ENCODE measurements at places on chromosomes 1 and 21.

GRCh38 chr1:20633190-20634064 is at the start of gene PINK1:
PINK1 (plus strand) TSS chr1:20633458; CDS start chr1:20633549, 91 bp downstream.
- peak; percentile 93 for DNase-seq

- DNase-seq, result peak; percentile 53
Measured at GRCh38 chr1:228803421-228803820, 68.1 kb downstream of the RHOU start.

GRCh38 chr21:26961698-26962097 is 5.2 kb downstream of the ADAMTS5 start:
- peak; percentile 38 for DNase-seq

- no peak for DNase-seq
Measured at GRCh38 chr1:155253208-155253607, 2.1 kb downstream of the ENTREP3 start.

- peak; percentile 19 for DNase-seq
Measured at GRCh38 chr1:207698822-207699483, 52.9 kb upstream of the CD46 start.

GRCh38 chr1:47915677-47916353 is 81.4 kb downstream of the TRABD2B start:
- DNase-seq, result no peak

- DNase-seq, result no peak
Measured at GRCh38 chr1:206579747-206580437, 32.4 kb downstream of the EIF2D start.

DNA sequence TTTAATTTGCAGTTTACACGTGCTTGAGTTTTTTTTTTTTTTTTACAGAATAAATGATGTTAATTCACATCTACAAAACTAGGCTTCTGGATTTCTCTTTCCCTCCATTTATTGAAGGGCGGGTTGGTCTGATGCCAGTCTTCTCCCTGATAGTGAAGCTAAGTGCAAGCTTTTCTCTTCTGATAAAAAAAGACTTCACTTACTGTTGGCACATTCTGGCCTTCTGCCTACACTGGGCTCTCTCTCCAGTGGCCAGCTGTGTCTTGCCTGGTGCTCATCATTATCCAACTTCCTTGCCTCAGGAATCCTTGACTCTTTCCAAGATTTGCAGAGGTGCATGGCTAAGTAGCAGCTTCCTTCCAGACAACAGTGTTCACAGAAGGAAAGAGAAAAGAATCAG is 7.6 kb upstream of the RAP1A start:
- no peak for DNase-seq

- no peak for DNase-seq
Measured at GRCh38 chr1:181095763-181096184, 7.3 kb downstream of the IER5 start.

DNA sequence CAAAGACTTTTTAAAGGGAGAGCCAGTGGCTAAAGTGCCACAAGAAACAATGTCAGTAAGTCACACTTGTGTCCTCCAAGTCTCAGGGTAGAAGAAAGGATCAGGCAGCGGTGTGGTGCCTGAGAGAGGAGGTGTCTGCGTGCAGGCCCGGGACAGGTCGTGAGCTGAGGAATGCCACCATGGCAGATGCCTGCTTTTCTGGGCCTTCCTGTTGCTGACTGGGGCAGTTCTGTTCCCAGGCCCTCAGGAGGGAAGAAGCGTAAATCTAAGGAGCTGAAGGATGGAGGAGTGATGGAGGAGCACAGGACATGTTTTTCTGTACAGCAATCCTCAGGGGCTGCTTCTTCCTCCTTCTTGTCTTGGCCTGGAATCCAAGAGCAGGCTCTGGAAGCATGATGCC is 165.8 kb downstream of the ZBTB18 start:
- no peak for DNase-seq

DNA sequence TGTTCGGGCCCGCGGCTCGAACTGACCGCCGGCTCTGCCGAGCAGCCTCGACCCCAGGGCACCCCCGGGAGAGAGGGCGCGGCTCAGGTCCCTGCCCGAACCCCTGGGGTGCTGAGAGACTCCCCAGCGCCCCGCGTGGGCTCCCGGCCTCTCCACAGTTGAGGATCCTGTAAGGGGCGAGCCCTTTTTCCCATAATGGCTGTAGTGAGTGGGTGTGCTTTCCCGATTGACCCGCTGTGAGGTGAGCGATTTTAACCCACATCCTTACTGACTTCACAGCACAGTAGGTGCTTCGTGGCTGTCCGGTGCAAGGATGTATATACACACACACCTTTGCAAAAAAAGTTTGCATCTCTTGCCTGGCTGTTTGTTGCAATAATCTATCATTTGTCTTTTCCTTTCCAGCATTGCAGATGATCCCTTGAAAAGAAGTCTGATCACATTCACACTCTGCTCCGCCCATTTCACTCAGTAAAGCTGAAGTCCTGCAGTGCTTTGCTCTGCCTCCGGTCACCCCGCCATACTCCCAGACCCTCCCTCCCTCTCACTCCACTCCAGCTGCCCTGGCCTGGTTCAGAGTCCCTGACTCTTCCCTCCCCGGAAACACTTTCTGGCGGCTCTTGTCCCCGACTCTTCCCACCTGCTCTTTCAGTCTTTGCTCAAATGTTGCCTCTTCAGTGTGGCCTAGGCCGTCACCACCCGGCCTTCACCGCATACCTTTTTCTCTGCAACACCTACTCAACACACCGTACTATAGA is 955 bp upstream of the UBE2G2 start:
- no peak for DNase-seq

GRCh38 chr21:45555251-45555556 is 13.0 kb upstream of the SLC19A1 start:
- no peak for DNase-seq

DNA sequence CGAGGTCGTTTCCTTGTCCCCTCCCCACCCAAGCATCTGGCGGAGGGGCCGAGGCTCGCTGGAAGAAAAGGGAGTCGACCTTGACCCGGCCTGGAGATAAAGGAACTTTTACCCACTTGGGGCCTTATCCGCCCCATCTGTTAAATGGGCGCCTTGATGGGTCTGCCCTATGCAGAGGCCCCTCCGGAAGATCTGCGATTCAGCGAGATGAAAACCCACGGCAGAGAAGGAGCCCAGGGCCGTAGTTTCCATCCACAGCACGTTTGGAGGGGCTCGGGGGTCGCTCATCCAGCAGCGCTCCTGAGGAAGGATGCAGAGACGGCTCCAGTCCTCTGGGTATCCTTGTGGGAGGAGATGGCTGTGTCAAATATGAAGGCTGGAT is 518 bp downstream of the NCMAP start:
- DNase-seq, result no peak

- DNase-seq, result no peak
Measured at GRCh38 chr1:222824641-222825040, 9.8 kb downstream of the DISP1 start.

GRCh38 chr1:191695865-191696264 is 462.4 kb upstream of the RGS18 start:
- DNase-seq, result no peak

DNA sequence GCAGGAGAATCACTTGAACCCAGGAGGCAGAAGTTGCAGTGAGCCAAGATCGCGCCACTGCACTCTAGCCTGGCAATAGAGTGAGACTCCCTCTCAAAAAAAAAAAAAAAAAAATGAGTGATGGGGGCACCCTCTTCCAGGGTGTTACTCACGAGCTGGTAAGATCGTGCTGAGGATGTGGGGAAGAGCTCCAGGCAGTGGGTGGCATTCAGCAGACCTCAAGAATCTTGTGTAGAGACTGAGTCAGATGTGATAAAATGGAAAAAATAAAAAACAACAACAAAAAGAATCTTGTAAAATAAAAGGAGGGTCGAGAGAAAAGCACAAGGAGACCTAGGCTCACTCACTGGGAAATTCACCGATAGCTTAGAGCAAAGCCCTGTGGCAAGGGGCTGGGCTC is 38.5 kb downstream of the EPHA2 start:
- DNase-seq, result no peak

DNA sequence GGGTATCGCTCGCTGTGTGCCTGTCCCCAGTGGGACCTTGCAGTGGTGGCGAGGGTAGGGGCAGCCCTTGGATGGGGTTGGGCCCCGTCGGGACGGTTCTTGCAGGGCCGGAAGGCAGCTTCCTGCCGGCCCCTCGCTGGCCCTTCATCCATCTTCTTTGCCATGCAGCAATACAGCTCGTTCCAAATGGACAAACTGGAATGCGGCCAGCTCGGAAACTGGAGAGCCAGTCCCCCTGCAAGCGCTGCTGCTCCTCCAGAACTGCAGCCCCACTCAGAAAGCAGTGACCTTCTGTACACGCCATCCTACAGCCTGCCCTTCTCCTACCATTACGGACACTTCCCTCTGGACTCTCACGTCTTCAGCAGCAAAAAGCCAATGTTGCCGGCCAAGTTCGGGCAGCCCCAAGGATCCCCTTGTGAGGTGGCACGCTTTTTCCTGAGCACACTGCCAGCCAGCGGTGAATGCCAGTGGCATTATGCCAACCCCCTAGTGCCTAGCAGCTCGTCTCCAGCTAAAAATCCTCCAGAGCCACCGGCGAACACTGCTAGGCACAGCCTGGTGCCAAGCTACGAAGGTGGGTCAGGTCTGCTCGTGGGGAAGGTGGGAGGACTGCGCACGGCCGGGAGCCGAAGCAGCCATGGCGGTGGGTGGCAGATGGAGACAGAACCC is 45.8 kb downstream of the SIM2 start:
- DNase-seq, result no peak

- no peak for DNase-seq
Measured at GRCh38 chr1:51584021-51584420, 32.9 kb upstream of the OSBPL9 start.

DNA sequence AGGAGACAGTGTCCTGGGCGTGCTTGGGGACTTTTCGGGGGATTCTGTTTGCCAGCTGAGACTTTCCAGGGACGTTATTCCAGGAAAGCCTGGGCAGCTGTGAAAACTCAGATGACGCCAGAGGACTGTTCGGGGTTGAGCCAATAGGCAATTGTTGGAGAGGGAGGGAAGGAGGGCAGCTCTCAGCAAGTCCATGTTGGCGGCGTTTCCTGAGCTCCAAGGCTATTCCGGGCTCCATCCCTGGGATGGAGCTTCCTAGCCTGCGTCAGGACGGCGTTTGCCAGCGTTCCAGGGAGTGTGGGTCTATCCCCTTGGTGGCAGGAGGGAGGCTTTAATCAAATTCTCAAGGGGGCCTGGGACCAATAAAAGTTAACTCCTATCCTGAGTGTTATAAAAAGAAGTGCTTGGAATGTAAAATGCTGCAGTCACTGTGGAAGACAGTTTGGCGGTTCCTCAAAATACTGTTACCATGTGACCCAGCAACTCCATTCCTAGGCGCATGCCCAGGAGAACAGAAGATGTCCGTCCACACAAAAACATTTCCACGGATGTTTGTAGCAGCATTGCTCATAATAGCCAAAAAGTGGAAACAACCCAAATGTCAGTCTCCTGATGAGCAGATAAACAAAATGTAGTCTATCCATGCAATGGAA is 15.2 kb downstream of the SLC27A3 start:
- DNase-seq, result peak; percentile 92

- no peak for DNase-seq
Measured at GRCh38 chr1:12056331-12056841, 6.7 kb upstream of the TNFRSF8 start.

DNA sequence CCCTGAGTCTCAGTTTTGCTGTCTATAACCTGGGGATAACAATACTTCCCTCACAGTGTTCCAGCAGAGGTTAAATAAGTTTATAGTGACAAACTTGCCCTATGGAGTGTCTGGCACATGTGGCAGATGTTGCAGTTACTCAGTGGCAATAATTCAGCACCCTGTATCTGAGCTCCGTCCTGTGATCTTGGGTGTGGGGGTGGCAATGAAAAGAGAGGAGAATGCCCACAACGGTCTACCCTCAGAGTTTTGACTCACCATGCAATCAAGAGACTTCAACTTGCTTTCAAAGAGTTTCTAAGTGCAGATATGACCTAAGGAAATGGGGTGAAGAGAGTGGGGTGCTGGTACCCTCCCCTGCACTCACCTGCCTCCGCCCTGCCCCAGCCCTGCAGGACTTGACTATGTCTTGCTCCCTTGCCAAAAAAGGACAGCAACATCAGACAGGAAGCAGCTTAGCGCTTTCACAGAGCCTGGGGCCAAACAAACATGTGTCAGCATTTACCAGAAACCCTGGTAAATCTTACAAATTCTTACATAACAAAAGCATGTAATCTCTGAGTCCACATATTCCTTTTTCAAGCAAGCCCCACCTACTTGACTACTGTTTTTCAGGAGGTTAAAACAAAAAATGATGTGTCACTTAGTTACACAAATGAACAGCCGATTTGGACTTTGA is 185.1 kb upstream of the CAMK1G start:
- DNase-seq, result no peak

DNA sequence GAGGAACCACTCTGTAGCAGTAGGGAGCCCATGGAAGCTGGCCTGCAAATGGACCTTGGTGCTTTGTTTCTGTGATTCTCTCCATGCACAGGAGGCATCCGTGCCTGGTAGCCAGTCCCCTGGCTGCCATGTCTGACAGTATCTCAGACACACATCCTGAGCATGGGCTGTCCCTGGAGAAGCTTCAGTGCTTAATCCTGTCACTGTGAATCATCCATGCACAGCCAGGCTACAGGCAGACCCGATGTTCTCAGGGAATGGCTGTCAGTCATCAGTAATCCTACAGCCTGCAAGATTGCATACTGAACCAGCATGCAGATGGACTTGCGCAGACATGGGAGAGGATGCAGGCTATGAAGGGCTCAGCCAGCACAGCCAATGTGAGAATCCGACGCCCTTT is 606.3 kb upstream of the PLXNA2 start:
- DNase-seq, result no peak

DNA sequence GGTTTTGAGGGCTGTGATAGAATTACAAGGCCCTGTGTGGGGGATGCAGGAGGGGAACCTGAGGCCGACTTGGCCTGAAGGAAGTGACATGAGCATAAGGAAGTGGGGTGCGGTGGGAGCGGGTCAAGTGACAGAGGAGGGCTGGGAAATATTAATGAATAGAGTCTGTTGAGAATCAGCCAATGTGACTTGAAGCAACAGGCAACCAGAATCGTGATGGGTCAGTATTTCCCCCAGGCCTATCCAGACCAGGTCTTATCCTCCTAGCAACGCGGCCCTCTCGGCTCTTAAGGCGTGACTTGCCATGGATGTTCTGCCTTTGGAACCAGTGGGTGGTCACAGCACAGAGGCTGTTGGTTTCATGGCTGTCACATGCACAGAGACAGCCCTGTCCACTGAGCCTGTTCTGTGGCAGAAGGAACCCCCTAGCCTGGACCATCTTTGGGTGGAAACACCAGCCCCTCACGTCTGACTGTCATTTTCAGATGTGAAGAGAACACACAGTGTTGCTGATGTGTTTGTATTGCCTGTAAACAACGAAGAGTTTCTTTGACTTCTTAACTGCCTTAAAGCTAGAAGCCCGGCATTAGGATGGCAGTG is 468.8 kb downstream of the CAMTA1 start:
- DNase-seq, result no peak

DNA sequence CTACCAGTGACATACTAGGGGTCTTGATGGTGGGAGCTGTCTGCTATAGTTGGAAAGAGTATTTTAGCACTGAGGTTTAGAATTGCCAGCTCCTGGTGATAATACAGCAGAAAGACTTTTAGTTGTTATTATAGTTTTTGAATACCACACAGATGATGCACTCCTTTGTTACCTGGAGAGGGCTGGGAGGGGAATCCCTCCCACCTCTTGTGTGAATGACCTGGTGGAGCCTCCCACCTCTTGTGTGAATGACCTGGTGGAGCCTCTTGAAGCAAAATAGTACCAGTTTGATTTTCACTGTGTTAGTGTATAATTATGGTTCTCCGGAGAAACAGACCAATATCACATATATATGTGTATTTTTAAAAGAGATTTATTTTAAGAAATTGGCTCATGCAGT is 3.3 kb downstream of the DISP1 start:
- DNase-seq, result no peak
